ENCODE measurements at places on chromosomes 4 and X. TPM values are rescaled to one million over a fixed set of nuclear protein-coding genes. Genes with fewer than 3 reads are reported as not detected.

Gene NHSL2
- total RNA-seq = 0.81 TPM

Gene NRK
- not detected for total RNA-seq

Gene CSAG1
- total RNA-seq = not detected

Gene KLHL4
- not detected for total RNA-seq

Gene TREX2
- 4.6 TPM for total RNA-seq

Gene TRIML1
- not detected for total RNA-seq

Gene MTNR1A
- total RNA-seq = not detected

Gene TLR6
- total RNA-seq = 4.0 TPM

Gene KIT
- total RNA-seq = not detected

Gene PPEF2
- 1.8 TPM for total RNA-seq

DNA sequence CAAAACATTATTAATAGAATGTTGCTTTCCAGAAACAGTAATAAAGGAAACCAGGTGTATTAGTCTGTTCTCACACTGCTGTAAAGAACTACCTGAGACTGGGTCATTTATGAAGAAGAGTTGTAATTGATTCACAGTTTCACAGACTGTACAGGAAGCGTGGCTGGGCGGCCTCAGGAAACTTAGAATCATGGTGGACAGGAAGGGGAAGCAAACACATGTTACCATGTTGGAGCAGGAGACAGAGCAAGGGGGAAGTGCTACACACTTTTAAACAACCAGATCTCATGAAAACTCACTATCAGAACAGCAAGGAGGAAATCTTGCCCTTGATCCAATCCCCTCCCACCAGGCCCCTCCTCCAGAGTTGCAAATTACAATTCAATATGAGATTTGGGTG is 815.8 kb downstream of the TRIML1 start:
- no peak for DNase-seq

DNA sequence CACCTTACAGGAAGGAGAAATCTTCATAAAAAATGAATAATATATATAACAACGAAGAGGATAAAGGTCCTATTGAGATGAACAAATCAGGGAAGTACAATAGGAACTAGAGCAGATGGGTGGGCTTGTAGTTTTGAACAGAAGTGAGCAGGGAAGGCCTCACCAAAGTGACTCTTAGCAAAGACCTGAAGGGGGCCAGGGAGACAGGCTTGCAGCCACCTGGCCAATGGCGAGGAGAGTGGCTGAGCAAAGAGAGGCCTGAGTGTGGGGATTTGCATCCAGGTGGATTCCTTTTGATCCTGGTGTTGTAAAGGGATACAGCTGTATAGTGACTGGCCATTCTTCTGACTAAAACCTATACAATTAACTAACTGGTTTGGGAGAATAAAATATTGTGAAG is 354.1 kb downstream of the CAMK2D start:
- no peak for DNase-seq

DNA sequence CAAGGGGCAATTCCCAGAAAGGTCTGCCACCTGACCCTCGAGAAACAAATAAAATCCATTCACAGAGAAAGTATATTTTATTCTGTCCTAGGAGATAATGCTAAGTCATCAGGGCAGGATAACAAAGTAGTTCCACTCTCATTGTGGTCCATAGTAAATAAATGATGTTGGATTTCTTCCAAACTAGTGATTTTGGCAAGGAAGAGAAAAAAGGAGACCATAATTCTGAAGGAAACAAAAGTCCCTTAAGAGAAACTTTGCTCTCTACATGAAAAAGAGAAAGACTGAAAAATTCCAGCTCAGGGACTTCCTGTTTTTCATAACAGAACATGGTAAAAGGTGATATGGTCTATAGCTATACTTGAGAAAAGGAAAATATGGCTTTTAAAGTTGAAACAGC is 71.5 kb upstream of the DDX60 start:
- DNase-seq = no peak

GRCh38 chr4:5266991-5267390 is 215.7 kb downstream of the STK32B start:
- no peak for DNase-seq

DNA sequence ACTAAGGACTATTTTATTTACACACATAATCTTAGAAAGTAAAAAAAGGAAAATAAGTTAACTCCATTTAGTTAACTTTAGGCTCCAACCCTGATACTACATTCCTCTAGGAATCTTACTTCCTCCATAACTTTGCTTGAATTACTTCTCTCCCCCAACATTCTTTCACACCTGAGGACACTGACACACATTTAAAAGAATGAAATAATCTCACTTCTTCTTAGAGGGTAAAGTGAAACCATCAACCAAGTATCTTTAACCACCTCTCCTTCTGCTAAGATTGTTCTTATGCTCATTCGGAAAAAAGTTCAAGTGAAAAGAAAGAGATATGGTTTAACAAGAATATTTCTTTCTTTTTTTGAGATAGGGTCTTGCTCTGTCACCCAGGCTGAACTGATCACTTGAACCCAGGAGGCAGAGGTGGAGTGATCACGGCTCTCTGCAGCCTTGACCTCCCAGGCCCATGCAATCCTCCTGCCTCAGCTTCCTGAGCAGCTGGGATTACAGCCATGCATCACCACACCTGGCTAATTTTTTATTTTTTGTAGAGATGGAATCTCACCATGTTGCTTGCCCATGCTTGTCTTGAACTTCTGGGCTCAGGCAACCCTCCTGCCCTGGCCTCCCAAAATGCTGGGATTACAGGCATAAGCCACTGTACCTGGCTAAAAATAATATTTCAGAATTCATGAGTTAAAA is 28.5 kb downstream of the SLC25A4 start:
- DNase-seq = no peak

- no peak for DNase-seq
Observed at GRCh38 chrX:13293700-13294099, 26.2 kb downstream of the ATXN3L start.

DNA sequence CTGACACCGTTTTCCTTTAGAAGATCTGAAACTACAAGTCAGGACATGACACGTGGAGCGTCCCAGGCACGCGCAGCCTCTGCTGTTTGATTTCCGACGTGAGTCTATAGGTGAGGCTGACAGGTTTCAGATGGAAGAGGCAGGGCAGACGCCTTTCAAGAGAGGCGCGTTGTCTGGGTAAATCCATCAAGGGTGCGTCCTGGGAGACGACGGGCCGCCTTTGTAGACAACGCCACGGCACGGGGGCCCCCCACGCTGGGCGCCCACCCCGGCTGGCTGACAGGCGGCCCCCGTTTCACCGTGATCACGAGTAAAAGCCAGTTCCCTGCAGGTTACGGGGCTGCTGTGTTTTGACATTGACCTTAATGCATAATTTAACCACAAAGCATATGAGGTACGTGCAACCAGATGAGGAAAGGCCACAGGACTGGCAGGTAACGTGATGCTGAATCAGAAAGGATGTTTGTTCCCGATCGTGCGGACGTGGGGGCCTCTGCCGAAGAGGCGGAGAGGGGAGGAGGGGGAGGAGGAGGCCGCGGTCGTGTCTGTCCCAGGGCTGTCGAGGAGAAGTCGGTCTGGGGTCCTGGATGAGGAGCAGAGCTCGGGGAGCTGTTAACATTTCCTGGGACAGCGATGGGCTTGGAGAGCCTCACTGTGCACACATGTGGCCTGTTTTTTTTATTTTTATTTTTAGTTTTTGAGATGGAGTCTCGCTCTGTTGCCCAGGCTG is 51.1 kb upstream of the PPP2R3B start:
- DNase-seq = peak; percentile 45

DNA sequence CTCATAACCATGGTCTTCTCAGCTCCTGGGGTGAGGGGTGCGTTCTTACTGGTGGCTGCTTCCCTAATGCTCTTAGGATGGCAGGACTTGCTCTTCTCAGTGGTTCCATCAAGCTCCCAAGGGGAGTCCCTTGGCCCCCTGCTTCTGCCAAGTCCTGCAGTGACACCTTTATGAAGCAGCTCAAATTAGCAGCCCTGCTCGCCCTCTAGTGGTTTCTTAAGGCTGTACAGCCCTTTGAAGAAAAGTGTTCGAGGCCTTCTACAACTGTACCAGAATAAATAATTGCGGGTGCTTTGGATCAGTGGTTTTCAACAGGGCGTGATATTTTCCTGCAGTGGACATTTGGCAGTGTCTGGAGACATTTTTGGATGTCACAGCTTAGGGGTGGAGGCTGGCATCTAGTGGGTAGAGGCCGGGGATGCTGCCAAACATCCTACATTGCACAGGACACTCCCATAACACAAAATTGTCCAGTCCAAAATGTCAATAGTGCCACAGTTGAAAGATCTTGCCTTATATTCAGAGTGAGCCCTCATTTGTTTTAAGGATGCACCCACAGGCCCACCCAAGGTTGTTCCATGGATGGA is 204.7 kb upstream of the S100G start:
- DNase-seq = peak; percentile 55

DNA sequence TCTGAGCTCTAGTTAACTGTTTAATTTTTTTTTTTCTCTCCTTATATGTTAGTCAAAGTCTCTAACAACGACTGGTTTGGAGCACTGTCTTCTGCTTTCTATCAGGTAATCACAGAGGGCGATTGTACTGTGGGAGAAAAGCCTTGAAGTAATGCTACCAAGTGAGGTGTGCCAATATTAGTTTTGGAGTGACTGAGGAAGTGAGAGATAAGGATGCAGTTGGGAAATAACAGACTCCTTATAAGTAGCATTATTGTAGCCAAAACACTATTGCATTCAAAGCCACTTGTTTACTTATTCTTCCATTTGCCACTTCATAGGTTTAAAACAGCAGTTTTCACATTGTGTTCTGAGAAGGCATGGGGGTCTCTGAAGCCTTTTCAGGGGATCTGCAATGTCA is 79.1 kb upstream of the SLC6A14 start:
- DNase-seq = no peak

DNA sequence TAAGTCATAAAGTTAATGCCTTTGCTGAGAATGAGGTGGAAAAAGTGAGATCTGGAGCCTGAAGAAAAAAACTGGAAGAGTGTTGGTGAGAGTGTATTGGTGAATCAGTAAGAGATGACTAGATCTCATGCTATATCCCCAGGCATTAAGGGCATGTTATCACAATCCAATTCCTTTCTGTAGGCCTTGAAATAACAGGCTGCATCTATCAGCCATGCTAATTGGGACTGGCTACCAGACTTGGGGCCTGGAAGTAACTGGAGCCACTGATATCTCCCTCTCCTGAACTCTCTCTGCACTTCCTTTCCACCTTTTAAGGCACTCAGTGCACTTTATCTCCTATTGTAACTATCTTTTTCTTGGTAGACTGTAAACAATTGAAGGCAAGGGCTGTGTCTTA is 88.8 kb upstream of the HPRT1 start:
- DNase-seq = no peak

DNA sequence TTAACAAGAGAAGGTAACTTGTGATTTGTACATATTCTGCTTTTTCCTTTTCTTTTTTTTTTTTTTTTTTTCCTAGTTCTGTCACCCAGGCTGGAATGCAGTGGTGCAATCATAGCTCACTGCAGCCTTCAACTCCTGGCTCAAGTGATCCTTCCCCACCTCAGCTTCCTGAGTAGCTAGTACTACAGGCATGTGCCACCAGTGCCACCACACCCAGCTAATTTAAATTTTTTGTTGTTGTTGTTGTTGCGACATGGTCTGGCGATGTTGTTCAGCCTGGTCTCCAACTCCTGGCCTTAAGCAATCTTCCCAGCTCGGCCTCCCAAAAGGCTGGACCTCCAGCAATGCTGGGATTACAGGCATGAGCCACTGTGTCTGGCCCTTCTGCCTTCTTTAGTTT is 1.5 kb upstream of the TACR3 start:
- DNase-seq = no peak

DNA sequence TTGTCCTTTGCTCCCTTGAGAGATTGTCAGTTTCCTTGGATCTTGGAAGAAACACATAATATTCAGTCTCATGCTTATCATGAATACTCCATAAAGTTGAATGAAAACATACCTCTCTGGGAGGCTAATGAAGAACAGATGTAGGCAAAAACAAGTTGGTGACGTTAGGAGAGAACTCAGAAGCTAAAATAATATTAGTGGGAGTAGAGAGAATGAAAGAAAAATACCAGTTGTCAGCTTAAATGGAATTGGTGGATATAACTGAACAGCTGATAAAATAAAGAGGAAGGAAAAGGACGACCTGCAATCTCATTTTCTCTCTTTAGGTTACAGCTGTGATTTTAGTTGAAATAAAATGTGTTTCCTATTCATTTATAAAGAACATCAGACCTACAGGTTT is 124.8 kb downstream of the SNCA start:
- no peak for DNase-seq

DNA sequence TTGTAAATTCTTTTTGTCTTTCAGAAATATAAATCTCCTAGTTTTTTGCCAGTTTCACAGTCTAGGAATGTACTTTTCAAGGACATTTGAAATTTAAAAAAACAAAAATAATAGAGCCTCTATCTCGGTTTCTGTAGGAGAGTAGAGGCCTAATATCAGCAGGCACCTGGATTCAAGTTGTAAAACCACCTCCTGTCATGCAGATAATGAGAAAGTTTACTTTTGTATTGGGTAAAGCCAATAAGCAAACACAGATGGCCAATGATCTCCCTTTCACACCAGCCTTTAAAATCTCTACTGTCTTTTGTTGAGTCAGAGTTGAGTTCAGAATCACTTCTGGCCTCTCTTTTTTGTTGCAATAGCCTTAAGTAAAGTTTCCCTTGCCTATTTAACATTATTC is 1499.9 kb downstream of the PCDH18 start:
- no peak for DNase-seq

- DNase-seq = no peak
Observed at GRCh38 chr4:24282446-24282845, 301.9 kb downstream of the DHX15 start.

DNA sequence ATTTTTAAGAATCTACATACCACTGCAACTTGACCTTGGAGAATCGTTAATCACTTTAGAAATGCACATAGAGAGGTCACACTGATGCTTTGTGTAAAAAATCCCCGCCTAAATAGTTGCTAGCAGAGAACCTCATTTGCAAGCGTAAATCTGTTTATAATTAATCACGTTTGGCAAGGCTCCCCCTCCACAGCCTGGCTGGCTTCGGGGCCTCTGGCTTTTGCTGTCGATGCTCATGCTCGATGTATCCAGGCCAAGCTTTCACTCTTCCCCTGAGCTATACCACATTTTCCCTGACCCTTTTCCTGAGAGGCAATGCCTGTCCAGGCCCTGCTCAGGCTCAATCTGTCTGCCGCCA is 23.4 kb downstream of the CYTL1 start:
- DNase-seq = no peak

DNA sequence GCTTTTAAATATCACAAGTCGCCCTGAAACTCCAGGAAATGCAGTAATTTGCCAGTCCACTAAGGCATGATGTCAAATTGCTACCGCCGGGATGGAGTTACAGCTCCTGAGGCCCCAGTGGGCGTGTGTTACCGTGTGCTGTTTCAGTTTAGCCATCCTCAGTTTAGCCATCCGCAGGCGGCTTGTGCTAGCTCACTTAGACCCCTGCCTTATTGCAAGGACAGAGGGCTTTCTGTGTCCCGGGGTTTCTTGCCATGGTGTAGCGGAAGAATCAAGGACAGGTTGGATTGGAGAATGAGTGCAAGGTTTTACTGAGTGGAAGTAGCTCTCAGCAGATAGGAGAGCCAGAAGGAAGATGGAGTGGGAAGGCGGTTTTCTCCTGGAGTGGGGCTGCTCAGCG is 33.8 kb upstream of the LRBA start:
- DNase-seq = no peak

DNA sequence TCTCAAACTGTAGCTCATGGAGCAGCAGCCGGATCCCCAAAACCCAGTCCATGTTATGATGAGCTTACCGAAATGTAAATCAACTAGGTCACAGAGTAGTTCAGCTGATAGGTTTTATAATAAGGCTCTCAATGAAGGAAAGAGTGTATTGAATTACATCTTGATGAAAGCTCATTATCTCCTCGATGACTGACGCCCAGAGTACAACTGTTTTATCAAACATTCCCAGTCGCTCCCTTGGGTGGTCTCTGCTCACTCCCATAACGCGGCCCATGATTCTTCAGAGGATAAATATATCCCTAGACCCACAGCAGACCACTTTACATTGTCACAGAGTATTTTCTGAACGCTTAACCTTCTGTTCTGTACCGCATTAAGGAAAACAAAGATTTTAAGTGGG is 452.3 kb upstream of the GALNT7 start:
- no peak for DNase-seq

All from naive thymus-derived CD8-positive, alpha-beta T cell (primary cell).